Tibial nerve (tissue), 4 donors: ENCODE measurements at places on chromosomes 4 and X. TPM values are rescaled to one million over a fixed set of nuclear protein-coding genes. Genes with fewer than 3 reads are reported as not detected.

GRCh38 chr4:74724979-74725378, 69.3 kb downstream of the BTC start:
- no peak for DNase-seq

DNA sequence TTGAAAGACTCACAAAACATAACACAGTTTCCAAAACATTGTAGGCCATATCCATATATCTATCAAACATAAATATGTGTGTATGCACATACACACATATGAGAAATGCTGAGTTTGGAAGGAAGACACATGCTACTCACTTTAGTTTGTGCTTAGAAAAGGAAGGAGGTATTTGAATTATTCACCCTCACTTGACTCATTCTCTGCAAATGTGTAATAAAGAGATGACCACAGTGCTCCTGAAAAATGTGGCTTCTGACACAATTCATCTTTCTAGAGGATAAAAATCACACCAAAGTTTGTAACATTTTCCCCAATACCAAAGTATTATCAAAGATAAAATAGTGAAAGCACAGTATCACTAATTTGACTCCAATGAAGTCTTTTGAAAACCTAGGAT, 950.1 kb downstream of the FAT4 start:
- DNase-seq: no peak

DNA sequence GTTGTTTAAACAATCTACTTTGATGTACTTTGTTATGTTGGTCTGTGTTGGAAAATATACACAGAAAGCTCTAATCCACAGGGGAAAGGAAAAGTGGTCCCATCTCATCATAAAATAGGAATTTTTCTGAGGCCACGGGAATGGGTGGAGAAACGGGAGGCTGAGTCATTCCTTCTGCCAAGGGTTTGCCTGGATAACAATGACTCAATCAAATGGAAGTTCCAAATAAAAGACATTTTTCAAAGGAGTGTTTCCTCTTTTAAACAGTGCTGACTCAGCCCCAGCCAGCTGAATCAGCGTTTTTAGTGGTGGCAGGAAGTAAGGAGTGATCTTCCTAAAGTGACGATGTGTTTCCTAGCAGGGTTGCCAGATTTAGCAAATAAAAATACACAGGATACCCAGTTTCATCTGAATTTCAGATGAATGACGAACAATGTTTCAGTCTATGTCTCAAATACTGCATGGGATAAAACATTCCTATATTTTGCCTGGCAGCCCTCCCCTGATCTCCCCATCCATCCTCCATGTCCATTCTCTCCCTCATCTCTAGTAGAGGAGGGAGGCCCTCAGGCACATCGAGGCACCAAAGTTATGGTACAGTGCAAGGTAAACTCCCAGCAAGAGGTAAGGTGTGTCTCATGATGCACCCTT, 345.4 kb upstream of the GATB start:
- DNase-seq: peak; percentile 59

- DNase-seq: no peak
Measured at GRCh38 chr4:152572417-152573086, 36.7 kb upstream of the FBXW7 start.

DNA sequence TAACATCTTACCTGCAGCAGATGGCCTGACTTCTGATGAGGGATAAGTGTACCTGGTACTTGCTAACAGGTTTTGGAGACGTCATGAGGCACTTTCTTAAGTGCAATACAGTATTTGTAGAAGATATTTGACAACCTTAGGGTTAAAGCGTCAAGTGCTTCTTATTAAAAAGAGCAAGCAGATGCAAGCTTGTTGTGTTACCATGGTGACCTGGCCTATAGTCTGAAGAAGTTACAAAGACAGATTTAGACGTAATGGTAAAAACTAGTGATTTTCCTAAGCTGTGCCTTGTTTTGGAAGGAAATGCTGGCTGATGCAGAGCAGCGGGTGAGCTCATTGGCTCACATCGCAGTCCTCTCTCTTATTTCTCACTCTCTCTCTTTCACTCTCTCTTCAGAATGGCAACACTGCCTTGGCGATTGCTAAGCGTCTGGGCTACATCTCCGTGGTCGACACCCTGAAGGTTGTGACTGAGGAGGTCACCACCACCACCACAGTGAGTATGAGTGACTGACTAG, 243.6 kb downstream of the ANK2 start:
- no peak for DNase-seq

DNA sequence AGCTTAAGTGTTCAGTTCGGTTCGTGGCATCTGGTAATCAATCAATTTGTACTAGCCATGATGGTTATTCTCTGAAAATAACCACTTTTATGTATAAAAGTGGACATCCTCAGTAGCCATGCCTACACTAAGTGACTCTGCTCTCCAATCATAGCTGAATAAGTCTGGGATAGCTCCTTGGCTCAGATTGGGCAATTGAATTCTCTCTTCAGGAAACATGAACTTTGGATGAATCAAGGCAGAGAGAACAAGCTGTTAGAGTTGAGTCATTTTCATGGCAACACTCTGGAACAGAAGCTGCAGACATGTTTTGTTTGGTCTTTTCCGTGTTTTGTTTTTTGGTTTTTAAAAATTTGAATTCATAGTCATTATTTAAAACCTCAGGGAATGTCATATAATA, 66.8 kb upstream of the TMEM164 start:
- DNase-seq: no peak

DNA sequence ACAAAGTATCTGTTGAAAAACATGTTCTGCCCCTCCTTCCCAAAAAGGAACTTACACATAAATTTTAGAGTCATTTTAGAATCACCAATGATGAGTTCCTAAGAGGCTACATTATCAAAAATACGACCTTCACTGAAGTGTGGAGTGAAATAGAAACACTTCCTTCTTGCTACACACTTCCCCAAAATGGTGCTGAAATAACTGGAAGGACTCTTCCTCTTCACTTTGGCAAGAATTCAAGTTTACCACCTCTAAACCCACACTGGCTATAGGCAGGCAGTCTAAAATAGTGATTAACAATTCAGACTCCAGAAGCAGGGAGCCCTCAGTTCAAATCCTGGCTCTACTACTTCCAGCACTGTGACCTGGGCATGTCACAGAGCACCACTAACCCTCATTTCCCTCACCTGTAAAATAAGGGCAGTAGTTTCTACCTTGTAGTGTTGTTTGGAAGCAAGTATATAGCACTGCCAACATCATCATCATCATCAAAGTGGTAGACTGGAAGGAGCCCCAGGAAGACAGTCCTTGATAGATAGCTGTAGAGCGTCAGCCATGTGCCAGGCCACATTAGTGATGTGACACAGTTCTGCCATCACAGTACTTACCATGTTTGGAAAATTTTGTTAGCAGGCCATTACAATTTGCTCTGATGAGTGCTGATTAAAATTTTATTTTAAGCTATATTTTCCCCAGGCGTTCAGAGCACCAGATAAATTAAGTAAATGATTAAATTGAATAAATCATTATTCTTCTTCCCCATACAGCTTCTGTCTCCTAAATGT, 103.3 kb downstream of the PARM1 start:
- DNase-seq: no peak

- no peak for DNase-seq
Measured at GRCh38 chr4:79611026-79611425, 203.0 kb upstream of the GK2 start.

- DNase-seq: no peak
Measured at GRCh38 chrX:15056044-15056443, 182.8 kb downstream of the MOSPD2 start.

- no peak for DNase-seq
Measured at GRCh38 chr4:27568952-27569319, 708.3 kb downstream of the STIM2 start.

- no peak for DNase-seq
Measured at GRCh38 chr4:128234836-128235235, 52.8 kb downstream of the PGRMC2 start.

- DNase-seq: no peak
Measured at GRCh38 chr4:3700223-3700622, 66.0 kb upstream of the ADRA2C start.

GRCh38 chrX:40449956-40450706, 130.6 kb upstream of the ATP6AP2 start:
- DNase-seq: no peak

Gene FGFBP2
- total RNA-seq: 182 TPM

Gene NKAP
- 11.4 TPM for total RNA-seq

Gene CLIC2
- total RNA-seq: 20.9 TPM

Gene TCEAL9
- 56.1 TPM for total RNA-seq

Gene PPBP
- total RNA-seq: 6.0 TPM

Gene NELFA
- 43.1 TPM for total RNA-seq

Gene SLC6A8
- total RNA-seq: 24.3 TPM

Gene TCEANC
- total RNA-seq: 4.2 TPM

Gene GNRHR
- total RNA-seq: not detected

Gene FGFR3
- 2.7 TPM for total RNA-seq

Gene CYLC1
- total RNA-seq: not detected

Gene MAGEA10
- total RNA-seq: not detected

Gene APELA
- not detected for total RNA-seq

Gene PLK4
- total RNA-seq: 2.0 TPM
